ENCODE measurements at places on chromosomes 1 and 21.

GRCh38 chr1:78184460-78185072 is 138.8 kb downstream of the GIPC2 start:
- DNase-seq = no peak

DNA sequence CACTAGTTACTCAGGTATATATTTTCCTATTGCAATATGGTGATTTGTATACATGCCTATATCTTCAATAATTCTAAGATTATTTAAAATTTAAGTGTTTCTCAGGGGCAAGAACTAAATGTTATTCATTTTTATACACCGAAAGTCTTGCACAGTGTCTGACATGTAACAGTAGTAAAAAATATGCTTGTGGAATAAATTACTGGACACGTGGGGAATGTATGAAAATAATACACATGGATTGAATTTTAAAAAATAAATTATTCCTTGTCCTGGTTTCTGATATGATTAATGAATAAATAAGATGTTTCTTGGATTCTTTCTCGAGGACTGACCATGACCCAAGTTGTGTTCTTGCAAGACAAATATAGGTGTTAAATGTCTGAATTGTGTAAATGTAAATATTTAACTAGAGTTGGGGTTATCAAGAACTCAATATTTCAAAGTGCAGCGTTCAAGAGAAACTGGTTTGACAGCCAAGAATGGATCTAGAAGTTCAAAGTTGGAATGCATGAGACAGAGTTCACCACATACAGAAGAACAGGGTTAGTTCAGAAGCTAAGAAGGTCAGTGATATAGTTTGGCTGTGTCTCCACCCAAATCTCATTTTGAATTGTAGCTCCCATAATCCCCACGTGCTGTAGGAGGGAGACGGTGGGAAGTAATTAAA is 142.1 kb upstream of the SPAG17 start:
- DNase-seq = no peak

DNA sequence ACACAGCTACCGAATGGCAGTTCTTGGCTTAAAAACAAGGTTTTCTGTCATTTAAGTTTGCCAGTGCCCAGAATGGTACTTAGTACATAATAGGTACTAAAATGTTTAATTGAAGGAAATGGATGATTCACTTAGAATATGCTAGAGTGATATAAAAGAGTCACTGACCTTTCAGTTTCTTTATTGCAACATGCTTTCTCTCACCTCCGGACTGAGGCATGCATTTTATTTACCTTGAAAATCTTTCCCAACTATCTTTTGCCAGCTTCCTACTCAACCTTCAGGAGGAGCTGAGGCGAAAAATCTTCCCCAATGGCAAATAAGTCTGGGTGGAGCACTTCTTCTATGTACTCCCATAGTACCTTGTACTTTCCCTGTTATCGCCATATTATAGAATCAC is 244.9 kb downstream of the ZNF648 start:
- no peak for DNase-seq

GRCh38 chr1:227299688-227300087 is 18.6 kb downstream of the CDC42BPA start:
- DNase-seq = no peak
